ENCODE measurements at places on chromosomes 1 and 21.

DNA sequence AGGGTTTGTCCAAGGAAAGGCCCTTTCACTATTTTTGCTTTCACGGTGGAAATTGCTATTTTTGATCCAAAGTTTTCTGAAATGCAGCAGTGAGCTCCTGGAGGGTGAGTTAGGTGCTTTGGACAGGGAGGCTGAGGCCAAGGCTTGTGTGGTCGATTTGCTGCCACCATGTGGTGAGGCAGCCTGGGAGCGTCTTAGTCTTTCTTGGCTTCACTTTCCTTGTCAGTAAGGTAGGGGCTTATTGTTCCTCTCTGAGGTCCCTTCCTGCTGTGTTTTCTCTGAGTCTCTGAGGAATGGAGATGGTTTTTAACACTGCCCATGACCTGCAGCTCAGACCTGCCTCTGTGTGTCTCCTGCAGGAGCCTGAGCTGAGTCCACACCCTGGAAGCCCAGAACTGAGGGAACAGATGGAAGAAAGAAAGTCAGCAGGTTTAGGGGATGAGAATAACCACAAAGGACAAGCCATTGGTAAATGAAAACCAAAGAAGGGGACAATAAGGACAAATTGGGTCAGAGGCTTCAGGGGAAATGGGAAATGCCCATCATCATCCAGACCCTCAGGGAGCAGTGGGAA lies 20.1 kb upstream of the S100A10 start:
- peak; percentile 36 for DNase-seq

- peak; percentile 6 for DNase-seq
These were observed 703 bp downstream of the PUM1 start for GRCh38 chr1:31064718-31065309.

DNA sequence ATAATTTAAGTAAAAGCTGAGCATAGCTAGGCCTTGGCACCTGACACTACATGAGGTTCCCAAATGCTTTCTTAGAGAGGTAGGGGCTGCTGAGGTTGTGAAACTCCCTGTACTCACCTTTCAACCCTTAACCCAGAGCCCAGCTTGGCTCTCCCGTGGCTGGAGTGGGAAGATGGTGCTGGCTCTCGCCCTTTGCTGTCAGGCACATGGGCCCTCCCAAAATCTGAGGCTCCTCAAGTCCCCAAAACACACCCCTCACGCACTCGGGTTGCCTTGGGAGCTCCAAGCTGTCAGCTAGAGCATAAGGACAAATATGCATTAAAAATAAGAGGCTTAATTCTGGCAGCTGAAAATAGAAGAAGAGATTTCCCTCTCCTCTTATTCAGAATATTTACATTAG lies 46.7 kb upstream of the PLPPR4 start:
- no peak for DNase-seq

GRCh38 chr21:38780879-38781278 lies 24.9 kb upstream of the ETS2 start:
- no peak for DNase-seq

- DNase-seq = no peak
These were observed 169.6 kb downstream of the RYR2 start for GRCh38 chr1:237211540-237211939.

DNA sequence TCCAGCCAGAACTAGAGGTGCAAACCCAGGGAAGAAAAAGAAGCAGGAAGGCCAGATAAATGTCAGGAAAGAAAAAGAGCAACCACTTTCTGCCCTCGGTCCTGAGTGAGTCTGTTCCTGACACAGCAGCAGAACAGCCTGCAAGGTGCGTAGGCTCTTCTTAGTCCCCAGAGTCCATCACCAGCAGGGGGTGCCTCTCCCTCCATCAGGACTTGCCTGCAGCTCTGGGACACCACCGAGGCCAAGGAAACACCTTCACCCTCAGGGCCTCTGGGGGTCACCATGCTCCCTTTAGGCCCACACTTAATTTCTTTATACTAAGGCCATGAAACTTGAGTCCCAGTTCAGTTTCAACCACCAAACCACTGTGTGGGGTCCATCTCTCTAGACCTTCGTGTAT lies 43.7 kb upstream of the NFASC start:
- no peak for DNase-seq

DNA sequence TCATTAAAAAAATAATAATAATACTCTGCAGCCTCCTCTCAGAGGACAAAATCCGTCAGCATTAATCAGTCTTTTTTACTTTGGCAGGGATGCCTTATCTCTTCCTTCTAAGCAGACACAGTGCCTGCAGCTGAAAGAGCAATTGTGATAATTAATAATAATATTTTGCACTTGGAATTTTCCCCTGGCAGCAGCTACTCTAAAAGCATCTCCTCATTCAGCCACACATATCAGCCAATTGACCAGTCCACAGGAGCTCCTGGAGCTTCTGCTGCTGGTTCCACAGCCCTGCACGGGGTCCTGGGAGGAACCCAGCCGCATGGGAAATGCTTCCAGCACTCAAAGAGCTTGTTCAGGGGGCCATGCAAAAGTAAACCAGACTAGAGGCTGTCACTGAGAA lies 31.0 kb upstream of the VWA5B1 start:
- DNase-seq = no peak

DNA sequence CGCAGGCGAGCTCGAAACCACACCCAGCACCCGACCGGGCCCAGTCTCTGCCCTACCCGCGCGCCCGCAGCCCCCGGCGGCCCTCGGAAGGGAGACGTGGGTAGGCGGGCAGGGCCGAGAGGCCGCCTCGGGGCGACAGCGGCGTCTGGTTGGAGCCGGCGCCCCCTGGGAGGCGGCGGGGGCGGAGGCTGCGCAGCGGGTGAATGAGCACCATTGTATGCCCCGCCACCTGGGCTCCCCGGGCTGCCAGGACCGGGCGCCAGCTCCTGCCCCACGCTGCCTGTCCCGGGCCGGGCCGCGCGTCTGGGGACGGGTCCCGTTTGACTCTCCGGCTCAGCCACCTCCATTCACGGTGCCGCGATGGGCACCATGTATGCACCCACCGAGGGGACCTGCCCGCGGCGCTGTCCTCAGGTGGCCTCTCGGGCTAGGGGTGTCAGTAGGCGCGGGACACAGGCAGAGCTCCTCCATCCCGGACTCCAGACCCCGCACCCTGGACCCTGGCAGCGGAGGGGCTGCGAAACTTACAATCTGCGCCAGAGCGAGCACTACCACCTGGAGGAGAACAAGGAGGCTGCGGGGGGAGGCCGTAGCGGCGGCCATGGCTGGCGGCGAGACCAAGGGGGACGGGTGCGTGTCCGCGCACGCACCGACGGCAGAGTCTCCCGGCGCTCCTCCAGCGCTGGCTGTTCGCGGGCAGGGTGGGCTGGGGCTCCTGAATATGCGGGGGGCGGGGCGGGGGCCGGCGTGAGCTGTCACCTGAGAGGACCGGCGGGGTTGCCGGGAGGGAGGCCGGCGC lies at the start of gene COL9A2:
TSS of gene COL9A2 (minus strand) at position 692 of the 799 bp plus-strand sequence. CDS start at position 603, 89 bp downstream.
- DNase-seq = no peak

GRCh38 chr1:166350490-166350889 lies 183.7 kb upstream of the FAM78B start:
- DNase-seq = no peak

DNA sequence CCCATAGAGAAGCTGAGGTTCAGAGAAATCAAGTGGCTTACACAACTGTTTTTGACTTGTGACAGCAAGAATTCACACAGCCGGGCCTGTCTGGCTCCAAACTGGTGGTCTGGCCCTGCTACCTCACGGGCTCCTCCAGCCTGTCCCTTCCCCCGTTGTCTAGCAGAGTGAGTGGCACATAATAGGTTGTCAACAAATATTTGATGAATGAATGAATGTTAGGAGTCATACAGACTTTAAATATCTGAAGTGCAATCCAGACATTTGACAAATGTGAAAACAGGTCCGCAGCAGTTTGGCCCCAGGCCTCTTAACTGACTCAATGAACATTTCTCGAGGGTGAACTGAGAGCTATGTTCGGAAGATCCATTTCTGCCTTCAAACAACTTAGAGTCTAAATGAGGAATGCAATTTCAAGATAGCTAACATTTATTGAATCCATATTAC lies 1.1 kb upstream of the RHOC start:
- DNase-seq = no peak

DNA sequence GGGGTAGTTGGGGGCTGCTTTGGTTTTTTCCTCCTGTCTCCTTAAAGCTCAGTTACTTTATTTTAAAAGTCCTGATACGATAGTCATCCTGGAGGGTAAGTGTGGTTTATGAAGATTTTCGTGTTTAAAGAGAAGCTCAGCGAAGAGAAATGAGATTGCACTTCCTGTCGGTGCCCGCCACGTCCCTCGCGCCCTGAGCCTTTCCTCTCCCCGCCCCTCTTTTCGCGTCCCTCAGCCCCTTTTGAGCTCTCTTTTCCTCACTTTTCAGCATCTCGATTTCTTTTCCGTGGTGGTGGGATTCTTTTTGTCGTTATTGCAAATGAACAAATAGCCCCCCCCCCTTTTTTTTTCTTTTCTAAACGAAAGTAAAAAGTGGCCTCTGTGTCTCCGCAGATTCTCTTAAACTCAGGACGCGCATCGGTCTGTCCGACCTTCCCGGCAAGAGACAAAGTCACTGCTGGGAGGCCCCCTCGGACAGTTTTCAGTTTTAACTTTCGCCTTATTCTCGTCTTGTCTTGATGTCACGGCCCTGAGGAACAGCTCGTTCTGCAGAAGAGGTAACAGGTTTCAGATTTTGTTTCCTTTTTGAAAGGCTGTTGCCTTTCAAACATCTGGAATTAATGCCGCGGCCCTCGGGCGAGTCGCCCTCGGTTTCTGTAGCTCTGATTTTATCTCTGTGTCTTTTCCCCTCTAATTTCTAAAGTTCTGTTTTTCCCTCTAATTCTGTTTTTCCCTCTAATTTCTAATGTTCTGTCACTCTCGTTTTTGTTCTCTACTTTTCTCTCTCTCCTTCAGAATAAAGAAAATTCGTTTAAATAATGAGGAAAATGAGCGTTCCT lies 1.0 kb upstream of the DMRTA2 start:
- DNase-seq = no peak

- DNase-seq = no peak
These were observed 23.9 kb downstream of the BTF3L4 start for GRCh38 chr1:52080014-52080415.

DNA sequence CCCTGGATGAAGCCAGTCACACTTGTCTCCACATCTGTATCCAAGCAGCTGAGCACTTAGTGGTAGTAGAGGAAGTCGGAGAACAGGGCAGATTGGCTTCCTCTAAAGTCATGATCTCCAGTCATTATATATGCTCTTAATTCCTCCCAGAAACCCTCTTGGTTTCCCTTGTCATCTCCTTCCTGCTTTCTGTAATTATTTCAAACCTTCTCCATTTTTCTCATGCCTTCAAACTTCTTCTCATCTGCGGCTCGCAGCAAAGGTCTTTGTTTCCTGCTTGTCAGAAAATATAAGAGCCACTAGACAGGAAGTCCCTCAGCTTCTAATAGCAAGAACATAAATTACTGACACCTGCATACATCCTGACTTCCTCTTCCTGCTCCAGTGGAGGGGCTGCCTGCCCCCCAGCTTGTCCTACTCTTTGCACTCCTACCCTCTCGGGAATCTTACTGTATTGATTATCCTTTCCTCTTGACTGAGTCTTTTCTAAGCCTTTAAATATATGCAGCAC lies 124.6 kb upstream of the NGF start:
- no peak for DNase-seq

GRCh38 chr1:111392042-111392441 lies 35.5 kb downstream of the OVGP1 start:
- DNase-seq = no peak

DNA sequence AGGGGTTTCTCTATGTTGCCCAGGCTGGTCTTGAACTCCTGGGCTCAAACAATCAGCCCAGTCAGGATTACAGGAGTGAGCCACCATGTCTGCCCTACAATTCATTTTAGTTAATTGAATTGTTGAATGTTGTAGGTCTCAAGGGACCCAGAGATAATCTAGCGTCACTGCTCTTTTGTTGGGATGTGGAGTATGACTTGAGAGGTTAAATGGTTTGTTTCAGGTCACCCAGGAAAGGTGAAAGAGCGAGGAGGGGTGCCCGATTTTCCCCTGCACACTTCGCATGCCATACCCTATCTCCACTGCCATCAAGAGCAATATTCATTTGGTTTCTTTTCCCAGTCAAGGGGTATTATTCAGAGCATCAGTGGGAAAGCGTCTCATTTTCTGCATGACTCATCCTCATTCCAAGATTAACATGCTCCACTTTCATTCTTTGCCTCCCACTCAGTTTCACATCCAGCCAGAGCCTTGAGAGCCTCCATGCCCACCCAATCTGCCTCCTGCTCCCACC lies 13.1 kb upstream of the SLC30A1 start:
- DNase-seq = peak; percentile 48

DNA sequence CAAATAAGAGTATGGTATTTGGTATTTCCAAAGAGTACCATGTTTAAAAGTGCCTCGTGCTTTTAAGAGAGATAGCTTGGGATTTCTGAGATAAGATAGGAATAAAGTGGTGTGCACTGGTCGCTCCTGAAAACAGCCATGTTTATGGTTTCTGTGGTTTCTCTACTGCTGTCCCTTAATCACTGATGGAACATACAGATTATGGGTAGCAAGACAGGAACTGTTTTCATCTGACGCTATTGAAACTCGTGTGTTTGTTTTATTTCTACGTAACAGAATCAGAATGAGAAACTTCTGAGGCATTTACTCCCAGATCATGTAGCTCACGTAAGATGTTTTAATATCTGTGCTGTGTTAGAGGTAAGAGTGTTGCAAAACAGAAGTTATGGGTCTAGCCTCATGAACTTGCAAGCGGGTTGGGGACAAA lies 126.0 kb downstream of the KIAA0319L start:
- no peak for DNase-seq

GRCh38 chr1:31232689-31233088 lies 7.0 kb downstream of the NKAIN1 start:
- DNase-seq = no peak

- DNase-seq = no peak
These were observed 19.1 kb downstream of the C1orf116 start for GRCh38 chr1:207013321-207014085.

GRCh38 chr1:53076165-53076564 lies 14.2 kb downstream of the PODN start:
- DNase-seq = no peak

DNA sequence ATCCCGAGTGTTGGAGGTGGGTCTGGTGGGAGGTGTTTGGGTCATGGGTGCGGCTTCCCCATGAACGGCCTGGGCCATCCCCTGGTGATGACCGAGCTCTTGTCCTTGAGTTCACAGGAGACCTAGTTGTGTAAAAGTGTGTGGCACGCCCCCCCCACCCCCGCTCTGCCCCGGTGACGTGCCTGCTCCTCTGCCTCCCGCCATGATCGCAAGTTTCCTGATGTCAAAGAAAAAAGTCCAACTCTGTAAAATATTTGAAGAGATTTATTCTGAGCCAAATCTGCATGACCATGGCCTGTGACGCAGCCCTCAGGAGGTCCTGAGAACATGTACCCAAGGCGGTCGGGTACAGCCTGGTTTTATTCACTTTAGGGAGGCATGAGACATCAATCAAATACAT lies 125.1 kb upstream of the COL6A1 start:
- DNase-seq = no peak

DNA sequence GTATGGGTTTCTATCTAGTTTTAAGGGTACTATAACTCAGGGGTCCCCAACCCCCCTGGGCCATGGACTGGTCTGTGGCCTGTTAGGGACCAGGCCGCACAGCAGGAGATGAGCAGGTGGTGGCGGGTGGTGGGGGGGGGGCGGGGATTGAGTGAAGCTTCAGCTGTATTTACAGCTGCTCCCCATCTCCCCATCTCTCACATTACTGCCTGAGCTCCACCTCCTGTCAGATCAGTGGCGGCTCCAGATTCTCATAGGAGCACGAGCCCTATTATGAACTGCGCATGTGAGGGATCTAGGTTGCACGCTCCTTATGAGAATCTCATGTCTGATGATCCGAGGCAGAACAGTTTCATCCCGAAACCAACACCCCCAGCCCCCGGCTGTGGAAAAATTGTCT lies 95.1 kb upstream of the SLC45A1 start:
- no peak for DNase-seq

- no peak for DNase-seq
These were observed 220.6 kb downstream of the CHRM3 start for GRCh38 chr1:239606850-239607400.
